Stimulated activated CD8-positive, alpha-beta memory T cell treated with anti-CD3 and anti-CD28 coated beads, Interleukin-7, amount 100 ng/mL, for 24 hours (primary cell): ENCODE measurements at places on chromosomes 7 and 10.

GRCh38 chr7:144090667-144091066, 4.6 kb downstream of the OR2A12 start:
- no peak for DNase-seq

DNA sequence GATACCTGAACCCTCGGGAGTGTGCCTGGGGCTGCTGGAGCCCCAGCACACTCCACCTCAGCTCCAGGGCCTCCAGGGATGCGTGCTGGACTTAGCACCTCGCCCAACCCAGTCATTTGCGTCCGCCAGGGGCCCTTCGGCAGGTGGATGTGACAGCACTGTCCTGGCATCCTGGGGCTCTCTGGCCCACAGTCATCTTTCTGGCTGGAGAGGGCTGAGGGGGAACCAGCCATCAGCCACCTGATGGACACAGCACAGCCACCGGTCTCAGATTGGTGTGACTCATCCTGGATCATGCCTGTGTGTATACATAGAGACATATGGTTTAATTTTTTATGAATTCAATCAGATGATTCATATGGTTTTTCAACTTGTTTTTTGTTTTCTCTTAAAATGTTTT, 11.1 kb downstream of the ZNF775 start:
- DNase-seq: no peak

- DNase-seq: no peak
Measured at GRCh38 chr10:61197057-61197456, 253.1 kb upstream of the RHOBTB1 start.

DNA sequence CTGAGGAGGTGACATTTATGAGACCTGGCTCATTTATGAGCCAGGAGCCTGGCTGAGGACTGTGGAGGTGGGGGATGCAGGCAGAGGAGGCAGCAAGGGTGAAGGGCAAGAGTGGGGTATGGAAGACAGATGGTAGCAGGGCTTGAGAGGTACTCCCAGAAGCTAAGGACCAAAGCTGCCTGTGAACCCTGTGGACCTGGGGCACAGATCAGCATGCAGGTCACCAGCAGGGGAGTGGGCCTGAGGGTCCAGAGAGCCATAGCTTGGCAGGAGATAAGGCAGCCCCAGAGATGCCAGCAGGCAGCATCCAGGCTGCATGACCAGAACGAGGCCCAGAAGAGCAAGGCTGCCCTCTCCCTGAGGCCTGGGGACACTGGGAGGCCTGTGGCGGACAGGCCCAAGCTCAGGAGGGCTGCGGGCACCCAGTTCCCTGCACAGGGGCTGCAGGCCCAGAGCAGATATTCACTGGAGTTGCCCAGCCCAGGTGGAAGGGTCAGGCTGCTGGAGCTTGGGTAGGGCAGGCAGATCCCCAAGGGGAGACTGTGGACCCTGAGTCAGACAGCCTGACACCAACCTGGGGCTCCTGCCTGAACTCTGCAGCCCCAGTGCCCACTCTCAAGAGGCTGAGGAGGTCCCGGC, 3.4 kb downstream of the GPR15LG start:
- DNase-seq: no peak

- no peak for DNase-seq
Measured at GRCh38 chr7:111312966-111313365, 222.0 kb downstream of the LRRN3 start.

GRCh38 chr10:53239873-53240272, 467.3 kb upstream of the MBL2 start:
- no peak for DNase-seq

GRCh38 chr7:12923971-12924370, 236.5 kb downstream of the ARL4A start:
- no peak for DNase-seq

DNA sequence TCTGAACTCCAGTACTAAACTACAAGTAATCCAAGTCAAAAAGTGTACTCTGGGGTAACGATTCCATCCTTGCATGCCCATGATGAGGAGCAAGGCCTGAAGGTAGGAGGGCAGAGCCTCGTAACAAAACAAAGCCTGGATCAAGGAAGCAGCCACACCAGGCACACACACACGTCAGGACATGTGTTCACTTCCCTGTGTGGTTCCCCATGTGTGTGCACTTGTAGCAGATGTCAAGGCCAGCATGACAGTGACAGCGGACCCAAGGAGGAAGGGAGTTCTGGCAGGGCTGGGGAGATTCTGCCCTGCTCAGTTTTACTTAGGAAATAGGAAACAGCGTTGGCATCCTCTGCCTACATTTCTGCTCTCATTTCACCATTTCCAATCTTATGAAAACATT, 92.8 kb downstream of the ALOX5 start:
- no peak for DNase-seq

DNA sequence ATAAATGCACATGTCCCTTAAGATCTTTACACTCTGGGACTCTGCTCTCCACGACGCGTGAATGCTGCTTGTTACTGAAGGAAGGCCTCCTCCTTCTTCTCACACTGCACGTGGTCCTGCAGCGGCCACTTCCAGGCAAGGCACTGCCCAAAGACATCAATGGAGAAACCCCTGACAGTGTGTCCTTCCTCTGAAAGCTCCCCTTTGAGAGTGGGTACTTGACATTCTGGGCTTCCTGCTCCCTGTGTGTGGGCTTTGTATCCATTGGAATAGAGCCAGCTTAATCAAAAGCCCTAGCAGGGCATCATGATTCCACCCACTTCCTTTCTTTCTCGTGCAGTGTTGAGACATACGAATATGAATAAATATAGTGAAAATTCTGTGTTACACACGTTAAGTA, 69.7 kb upstream of the STK17A start:
- DNase-seq: no peak

DNA sequence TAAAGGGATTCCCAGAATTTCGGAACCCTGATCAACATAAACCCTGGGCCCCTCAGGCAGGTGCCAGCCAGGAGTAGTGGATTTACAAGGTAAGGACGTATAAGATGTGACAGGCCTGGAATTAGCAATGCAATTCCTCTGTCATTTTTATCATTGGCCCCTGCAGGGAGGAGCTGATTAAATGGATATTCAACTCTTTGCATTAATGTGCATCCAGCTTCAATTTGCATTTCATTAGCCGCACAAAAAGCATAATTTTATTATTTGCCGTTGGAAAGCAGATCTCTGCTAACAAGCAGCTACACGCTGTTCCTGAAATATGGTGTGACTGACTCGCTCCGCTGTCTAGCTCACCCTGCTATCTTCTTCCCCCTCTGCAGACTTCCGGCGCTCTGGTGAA, 195.8 kb downstream of the RPS24 start:
- DNase-seq: no peak

DNA sequence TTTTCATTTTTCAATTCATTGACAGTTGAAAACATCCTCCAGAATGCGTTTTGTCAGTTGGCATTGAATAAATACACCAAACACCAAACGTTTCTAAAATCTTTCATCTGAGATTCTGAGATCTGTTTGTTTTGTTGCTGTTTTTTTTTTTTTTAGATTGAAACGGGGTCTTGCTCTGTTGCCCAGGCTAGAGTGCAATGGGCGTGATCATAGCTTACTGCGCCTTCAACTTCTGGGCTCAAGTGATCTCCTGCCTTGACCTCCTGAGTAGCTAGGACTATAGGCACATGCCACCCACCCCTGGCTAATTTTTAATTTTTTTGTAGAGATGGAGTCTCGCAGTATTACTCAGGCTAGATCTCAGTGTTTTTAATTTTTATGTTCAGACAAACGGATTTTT, 30.7 kb downstream of the ZRANB1 start:
- DNase-seq: no peak

GRCh38 chr10:130968964-130969363, 342.6 kb downstream of the TCERG1L start:
- DNase-seq: no peak

DNA sequence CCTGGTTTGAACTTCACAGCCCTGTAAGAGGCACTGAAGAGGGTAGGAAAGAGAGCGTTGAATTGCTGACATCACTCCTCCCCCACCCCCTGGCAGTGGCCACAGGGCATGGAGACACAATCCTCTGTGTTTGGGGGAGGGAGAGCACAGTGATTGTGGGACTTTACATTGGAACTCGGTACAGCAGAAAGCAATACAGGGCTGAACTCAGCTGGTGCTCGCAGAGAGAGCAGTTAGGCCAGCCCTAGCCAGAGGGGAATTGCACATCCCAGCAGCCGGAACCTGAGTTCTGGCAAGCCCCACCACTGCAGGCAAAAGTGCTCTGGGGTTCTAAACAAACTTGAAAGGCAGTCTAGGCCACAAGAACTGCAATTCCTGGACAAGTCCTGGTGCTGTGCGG, 24.0 kb upstream of the CUL1 start:
- no peak for DNase-seq

DNA sequence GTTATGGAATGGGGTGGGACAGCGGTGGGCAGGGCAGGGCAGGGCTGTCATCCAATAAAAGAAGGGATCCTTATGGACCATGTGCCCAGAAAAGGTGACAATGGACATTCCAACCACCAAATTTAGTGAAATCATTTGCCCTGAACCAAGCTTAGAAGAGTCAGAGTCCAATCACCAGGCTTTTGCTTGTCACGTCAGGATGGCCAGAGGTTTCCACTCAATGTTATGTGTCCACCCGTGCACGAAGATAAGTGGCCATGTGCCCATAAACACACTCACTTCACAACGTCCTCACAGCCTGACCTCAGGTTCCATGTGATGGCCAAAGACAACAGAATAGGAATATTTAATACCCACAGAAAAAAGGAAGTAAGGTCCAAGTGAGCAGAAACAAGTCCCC, 36.6 kb upstream of the PLPP4 start:
- DNase-seq: no peak

DNA sequence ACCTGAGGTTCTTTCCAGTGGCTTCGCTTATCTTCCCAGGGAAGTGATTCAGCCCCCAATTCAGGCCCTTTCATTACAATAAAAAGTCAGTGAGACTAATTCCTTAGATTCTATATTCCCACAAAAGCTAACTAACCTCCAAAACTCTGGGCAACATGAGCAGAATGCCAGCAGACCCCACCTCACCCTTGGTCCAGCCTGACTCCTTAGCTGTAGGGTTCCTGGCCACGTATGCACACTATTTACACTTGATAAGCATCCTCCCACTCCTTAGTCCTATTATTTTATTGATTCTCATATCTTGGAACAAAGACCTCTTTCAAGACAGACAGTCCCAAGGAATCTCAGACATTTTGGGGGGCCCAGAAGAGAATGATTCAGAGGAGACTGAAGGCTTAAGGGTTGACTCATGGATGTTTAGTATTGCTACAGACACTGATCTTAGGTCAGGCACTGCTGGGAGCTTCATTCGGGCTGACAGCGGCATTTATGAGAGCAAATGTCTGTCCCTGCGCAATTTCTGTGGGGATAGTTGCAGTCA, 162.6 kb upstream of the GDF10 start:
- DNase-seq: no peak

DNA sequence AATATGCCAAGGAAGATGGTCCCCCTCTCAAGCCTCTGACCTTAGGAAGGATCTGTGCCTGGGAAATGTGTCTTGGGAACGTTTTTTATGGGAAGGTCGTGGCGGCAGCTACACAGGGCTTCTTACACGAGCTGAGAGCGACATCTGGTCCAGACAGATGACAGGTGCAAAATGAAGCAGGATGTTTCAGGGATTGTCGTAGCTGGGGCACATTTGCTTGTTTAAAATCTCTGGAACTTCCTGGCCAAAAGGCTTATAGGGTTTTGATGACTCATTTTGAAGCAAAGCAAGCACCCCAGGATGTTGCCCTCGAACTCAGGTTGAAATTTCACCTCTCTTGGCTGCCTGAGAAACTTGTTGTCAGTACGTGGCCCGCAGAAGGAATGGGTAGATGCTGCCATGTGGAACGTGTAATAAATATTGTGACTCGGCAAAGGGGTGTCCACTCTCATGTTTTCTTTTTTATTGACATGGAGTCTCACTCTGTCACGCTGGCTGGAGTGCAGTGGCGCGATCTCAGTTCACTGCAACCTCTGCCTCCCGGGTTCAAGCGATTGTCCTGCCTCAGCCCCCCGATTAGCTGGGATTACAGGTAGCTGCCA, 117.5 kb downstream of the CAMK1D start:
- no peak for DNase-seq

DNA sequence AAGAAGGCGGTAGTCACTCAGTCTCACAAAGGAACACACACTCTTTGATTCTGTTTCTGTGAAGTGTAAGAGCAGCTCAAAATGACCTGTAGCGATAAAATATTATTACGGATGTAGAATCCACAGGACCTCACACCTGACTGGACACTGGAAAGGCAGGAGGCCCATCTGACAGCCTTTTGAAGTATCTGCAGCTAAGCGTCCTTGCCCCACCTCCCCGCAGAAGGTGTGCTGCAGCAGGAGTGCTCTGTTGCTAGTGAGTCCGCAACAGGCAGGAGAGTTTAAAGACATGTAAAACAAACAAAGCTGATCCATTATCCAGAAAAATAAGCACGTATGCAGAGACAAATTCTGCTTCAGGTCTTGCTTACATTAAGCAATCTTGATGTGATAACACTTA, 355.5 kb downstream of the GPR158 start:
- no peak for DNase-seq

- DNase-seq: no peak
Measured at GRCh38 chr7:94182721-94183120, 178.6 kb upstream of the BET1 start.

DNA sequence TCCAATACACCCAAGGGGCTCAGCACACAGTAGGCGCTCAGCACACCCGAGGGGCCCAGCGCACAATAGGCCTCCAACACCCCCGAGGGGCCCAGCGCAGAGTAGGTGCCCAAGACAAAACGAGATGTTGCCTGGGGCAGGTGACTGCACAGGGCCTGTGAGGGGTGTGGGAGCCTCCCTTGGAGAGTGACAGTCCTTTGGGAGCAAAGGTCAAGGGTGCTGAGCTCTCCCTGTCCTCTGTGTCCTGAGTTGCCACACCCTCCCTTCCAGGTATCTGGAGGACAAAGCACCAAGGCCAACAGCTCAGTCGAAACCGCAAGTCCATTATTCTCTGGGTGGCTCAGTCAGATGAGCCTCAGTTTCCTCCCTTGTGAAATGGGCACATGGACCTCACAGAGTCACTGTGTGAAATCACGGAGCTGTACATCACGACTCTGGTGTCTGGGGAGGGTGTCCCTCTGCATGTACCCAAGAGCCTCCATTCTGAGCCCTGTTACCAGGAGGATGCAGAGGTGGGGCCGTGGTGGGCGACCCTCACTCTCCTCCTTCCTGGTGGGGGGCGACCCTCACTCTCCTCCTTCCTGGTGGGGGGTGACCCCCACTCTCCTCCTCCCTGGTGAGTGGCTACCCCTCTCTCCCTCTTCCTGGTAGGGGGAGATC, 81.3 kb downstream of the FOXL3 start:
- DNase-seq: no peak

- no peak for DNase-seq
Measured at GRCh38 chr10:95279042-95279820, 11.6 kb downstream of the PDLIM1 start.

- DNase-seq: no peak
Measured at GRCh38 chr7:128913870-128914565, 3.5 kb upstream of the KCP start.
